ENCODE measurements at places on chromosomes 4 and X.

DNA sequence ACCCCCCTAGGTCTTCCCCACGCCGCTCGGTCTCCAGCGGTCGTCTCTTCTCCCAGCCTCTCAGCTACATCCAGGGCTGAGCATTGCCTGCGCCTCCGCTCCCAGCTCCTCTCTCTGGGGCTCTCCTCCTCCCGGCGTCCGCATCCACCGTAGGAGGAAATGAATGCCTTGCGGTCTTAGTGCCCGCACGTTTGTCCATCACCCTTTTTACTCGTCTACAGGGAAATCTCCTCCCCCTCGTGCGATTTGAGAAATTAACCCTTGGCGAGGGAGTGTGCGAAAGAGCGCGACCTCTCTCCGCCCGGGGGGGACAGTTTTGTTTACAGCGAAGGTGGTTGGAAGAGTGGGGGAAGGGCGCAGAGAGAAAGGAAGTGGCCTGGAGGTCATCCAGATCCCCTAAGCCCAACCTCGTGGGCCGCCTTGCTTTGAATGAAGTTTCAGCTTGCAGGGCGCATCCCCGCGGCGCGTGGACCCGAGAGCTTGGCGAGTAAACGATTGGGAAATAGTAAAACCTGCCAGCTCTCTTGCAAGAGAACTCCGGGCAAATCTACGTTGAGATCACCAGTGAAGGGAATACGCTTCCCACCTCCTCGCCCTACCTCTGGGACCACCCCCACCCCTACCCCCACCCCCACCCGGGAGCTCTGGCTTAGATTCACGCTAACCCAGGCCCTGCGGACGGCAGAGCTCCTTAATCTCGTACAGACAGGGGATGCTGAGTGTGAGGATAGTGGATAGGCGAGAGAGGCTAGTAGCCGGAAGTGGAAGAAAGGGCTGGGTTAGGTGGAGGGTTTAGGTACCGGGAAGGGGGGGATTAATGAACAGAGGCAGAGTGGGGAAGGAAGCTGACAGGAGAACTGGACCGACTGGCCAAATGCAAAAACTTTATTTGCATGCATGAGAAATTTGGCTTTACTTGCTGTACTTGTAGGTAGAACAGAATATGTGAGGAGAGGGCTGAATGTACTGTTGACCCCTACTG is at the start of gene ELOVL6:
Gene ELOVL6, minus strand, starts transcription at position 181 of the 982 bp plus-strand sequence. CDS start 280 bp downstream, outside the sequence.
- DNase-seq = no peak

DNA sequence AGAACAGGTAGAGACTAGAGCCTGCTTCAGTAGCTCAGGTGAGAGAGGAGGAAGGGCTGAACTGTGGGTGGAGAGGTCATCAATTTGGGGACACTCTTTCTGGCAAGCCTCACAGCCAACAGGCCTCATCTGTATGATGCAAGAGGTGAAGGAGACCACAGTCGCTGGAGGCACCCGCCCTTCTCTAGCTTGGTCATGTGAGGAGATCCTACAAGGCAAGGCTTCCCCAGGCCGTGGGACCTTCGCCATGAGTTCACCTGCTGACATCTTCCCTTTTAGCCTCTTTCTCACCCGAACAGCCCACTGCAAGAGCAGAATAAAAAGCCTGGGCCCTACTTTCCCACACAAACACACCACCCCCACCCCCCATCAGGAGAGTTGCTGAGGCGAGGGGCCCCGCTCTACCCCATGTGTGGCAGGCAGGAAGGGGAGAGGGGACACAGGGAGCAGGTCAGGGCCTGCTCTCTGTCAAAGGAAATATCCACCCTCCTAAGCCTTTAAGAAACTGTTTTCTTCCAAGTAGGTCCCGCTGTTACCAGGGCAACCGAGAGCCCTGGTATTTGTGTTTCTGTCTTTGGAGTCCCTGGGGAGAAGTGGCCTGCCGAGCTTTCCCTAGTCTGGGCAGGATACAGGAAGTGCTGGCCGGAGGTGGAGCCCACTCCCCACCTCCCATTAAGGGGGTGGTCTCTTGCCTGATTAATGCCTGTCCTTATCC is 8.1 kb downstream of the RTL5 start:
- DNase-seq = peak; percentile 34

GRCh38 chr4:8177552-8177951 is 18.9 kb upstream of the ABLIM2 start:
- DNase-seq = no peak

DNA sequence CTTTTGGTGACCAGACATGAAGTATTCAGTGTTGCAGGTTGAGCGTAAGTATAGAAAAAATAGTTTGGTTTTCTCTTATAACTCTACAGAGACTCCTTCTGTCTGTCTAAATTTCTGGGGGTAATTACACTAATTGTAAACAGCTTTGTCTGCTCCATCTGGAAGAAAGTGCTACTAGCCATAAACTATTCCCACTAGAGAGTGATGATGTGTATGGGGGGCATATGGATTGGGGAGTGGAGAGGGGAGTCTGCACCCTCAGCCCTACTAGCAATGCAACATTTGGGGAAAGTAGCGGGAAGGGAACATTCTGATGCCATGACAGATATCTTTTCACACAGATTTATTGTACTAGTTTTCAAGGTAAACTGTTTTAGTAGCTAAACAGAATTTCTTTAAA is 549.7 kb downstream of the TRIML1 start:
- no peak for DNase-seq

DNA sequence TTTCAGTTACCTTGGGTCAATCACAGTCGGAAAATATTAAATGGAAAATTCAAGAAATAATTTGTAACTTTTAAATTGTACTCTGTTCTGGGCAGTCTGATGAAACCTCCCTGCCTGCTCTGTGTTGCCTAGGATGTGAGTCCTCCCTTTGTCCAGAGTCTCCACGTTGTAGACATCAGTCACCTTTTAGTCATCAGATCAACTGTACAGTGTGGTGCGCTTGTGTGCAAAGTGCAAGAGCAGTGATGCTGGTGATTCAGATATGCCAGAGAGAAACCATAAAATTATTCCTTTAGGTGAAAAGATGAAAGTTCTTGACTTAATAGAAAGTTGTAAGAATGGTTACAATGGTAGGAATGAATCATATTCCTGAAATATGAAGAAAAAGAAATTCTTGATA is 1.4 kb downstream of the SPATA4 start:
- no peak for DNase-seq

GRCh38 chr4:146643812-146644401 is 5.2 kb downstream of the POU4F2 start:
- DNase-seq = no peak

DNA sequence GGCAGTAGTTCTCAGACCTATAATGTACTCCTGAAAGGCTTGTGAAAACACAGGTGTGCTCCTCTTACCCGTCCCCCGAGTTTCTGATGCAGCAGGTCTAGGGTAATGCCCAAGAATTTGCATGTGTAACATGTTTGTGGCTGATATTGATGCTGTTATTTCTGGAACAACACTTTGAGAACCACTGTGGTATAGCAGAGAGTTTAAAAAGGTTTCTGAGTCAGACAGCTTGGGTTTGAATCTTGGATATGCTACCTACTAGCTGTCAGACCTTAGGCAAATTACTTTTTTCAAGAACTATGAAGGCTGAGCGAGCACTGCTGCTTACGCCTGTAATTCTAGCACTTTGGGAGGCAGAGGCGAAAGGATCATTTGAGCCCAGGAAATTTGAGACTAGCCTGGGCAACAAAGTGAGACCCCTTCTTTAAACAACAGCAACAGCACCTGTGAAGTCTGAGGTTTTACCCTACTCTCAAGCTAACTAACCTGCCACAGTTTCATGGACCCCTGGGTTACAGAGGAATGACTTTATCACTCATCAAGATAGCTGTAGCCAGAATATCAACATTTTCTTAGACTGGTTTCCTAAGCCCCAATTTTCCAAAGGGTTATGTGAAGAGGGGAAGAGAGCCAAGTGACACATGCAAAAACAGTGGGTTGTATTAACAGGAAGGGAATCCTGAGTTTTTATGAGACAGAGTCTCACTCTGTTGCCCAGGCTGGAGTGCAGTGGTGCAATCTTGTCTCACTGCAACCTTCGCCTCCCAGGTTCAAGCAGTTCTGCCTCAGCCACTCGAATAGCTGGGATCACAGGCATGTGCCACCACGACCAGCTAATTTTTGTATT is 5.1 kb downstream of the AFF1 start:
- DNase-seq = no peak

GRCh38 chr4:3107691-3108121 is 33.2 kb downstream of the HTT start:
- DNase-seq = no peak

- no peak for DNase-seq
These were observed 681.5 kb upstream of the EPHA5 start for GRCh38 chr4:66351761-66352160.

- no peak for DNase-seq
These were observed 87.7 kb upstream of the ATOH1 start for GRCh38 chr4:93740890-93741289.

DNA sequence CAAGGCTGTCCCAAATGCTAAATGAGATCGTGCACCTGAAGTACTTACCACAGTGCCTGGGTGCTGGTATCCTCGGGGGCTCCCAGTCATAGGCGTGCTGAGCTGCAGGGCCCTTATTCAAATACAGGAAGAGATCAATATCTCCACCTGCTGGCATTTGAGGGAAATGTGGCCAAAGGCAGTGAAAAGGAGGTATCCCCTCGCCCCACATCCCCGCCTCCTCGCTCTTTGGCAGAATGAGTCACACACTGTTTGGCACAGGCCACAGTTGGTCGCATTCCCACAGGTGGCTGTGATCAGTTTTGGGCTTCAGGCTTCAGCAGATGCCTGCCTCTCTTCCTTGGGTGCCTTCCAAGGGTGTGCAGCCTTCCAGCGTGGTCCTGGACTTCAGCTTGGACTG is 28.4 kb downstream of the ZNF185 start:
- DNase-seq = peak; percentile 23

- no peak for DNase-seq
These were observed 885 bp downstream of the CCDC110 start for GRCh38 chr4:185470501-185471195.

DNA sequence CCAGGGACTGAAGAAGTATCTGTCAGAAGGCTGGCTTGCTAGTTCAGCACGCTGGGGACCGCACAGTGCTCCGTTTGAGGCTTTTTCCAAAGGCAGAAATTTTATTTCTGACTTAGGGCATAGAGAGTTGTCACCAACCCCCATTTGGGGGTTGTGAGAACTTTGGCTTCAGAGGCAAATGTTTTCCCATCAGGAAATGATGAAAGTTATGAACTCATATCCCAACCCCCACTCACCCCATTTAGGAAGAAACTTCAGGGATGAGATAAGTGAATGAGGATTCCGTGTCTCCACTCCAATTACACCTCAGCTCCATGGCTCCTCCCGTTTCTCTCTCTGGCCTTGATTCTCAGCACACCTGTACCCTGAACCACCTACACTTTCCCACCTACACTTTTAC is 4.3 kb upstream of the WDR13 start:
- DNase-seq = no peak

- no peak for DNase-seq
These were observed 20.9 kb downstream of the MAPK10 start for GRCh38 chr4:86338989-86339388.

- no peak for DNase-seq
These were observed 62.4 kb downstream of the ZNF182 start for GRCh38 chrX:47941423-47941822.

DNA sequence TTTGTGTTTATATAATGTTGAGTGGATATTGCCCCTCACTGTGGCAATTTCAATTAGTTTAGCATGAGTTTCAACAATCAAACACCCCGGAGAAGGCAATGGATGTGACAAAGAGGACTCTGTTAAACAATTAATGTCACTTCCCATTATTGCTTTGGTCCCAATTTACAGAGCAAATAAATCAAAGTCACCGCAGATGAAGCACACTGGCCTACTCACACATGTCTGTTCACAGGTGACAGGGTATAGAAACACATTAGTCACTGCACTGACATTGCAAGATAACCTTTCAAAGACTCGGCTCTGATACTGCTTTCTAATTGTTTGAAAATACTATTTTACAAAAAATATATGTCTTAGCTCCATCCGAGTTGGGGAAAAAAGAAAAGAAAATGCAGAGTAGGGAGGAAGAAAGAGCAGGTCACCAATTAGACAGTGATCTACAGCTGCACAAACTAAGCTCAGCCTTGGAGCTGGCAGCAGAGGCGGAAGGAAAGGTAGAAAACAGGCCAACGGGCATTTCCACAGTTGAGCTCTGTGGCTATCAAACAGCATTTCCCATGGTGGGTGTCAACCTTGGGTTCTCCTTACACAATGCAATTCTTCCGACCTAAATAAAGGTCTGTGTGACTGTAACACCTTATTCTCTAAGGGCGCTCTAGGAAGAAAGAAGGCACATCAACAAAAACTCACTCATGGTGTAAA is 53.9 kb downstream of the PPARGC1A start:
- DNase-seq = no peak

DNA sequence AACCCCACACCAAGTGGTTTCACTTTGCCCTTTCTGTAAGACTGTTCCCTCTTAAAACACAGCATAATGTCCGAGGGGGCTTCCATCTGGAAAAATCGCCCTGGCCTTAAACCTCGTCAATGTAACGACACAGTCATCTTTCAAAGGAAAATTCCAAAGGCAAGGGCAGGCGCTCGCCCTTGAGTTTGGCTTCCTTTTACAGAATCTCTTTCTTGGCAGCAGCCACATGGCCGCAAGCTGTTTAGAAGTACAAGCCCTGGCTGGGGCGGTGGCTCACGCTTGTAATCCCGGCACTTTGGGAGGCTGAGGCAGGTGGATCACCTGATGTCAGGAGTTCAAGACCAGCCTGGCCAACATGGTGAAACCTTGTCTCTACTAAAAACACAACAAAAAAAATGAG is 27.1 kb upstream of the GRPEL1 start:
- no peak for DNase-seq

DNA sequence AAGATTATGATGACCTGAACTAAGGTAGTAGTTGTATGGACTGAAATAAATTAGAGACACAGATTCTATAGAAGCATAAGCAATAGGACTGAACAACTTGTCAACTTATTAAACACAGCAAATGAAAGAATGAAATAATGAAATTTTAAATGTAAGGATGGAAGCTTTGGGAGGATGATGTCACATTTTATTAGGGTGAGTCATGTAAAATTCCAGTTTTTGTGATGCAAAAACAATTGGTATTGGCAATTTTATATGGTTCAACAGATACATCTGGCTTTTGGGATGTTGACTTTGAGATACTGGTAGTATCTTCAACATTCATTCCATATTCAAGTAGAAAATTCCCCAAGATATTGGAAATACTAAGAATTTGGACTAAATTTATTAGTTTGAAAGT is 72.7 kb upstream of the IL15 start:
- no peak for DNase-seq

- no peak for DNase-seq
These were observed 33.2 kb upstream of the SMS start for GRCh38 chrX:21907260-21907659.

DNA sequence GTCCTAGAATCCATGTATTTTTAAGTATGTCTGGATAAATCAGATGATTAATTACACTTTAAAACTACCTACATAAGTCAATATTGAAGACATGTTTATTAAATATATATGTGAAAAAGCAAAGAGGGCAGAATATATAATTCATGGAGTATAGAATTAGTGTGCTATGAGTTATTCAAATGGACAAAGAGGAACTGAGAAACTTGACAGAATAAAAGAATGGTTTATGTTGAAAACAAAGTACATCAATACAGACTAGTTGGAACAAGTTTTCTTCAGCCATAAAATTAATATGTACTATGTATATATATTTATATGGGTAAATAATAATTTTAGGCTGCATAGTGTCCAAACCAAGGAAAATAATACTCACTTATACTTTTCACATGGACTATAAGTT is 173.5 kb downstream of the NPFFR2 start:
- no peak for DNase-seq
